ENCODE measurements at places on chromosomes 4 and X. TPM values are rescaled to one million over a fixed set of nuclear protein-coding genes. Genes with fewer than 3 reads are reported as not detected.

Gene SLC6A8
- not detected for polyA plus RNA-seq

Gene PNMA6F
- not detected for polyA plus RNA-seq

Gene GPC3
- not detected for polyA plus RNA-seq

Gene TRAM1L1
- not detected for polyA plus RNA-seq

Gene RTL9
- not detected for polyA plus RNA-seq

Gene KIT
- not detected for polyA plus RNA-seq

Gene VCX2
- not detected for polyA plus RNA-seq

Gene DCAF8L2
- polyA plus RNA-seq, result not detected

Gene UNC5C
- not detected for polyA plus RNA-seq

Gene AFF2
- 0.23 TPM for polyA plus RNA-seq

Gene PSAPL1
- not detected for polyA plus RNA-seq

Gene SLC10A4
- not detected for polyA plus RNA-seq

Gene FATE1
- polyA plus RNA-seq, result not detected

Gene FAM199X
- 14.4 TPM for polyA plus RNA-seq

Gene SLC10A6
- polyA plus RNA-seq, result not detected

Gene SMIM14
- 236 TPM for polyA plus RNA-seq

Gene DCK
- polyA plus RNA-seq, result 228 TPM

Gene ZBTB33
- 24.1 TPM for polyA plus RNA-seq

Gene HSD17B13
- polyA plus RNA-seq, result not detected

Gene RAB41
- not detected for polyA plus RNA-seq

Gene WNK3
- 0.45 TPM for polyA plus RNA-seq

Gene IL1RAPL2
- not detected for polyA plus RNA-seq

Measured in naive B cell (primary cell).